DMS79 (cell line): ENCODE measurements at places on chromosomes 13 and 19.

- DNase-seq, result no peak
These were observed 125.4 kb upstream of the ZNF507 start for GRCh38 chr19:32219881-32220472.

DNA sequence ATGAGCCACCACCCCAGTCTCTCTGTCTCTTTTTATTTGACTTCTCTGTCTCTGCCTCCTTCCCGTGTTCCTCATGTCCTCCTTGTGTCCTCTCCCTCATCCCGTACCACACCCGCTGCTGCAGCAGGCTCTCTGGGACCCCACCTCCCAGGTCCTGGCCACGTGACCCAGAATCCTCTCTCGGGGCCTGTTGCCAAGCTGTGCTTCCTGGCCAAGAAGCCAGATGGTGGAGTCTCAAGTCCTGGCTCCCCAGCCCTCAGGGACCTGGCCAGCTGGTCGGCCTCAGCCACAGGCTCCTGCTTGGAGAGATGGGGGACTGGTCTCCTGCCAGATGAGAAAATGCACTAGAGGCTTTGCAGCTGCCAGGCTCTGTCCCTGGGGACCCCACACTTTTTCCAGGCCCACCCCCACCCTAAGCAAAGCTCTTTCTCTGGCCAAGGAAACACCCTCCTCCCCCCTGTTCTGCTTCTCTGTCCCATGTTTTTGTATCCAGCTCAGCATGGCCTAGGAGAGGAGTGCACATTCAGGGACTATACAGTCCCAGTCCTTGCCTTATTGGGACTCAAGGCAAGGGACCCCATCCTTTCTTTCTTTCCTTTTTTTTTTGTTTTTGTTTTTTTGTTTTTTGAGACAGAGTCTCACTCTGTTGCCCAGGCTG lies 34.3 kb upstream of the SHKBP1 start:
- peak; percentile 77 for DNase-seq

- no peak for DNase-seq
These were observed 11.1 kb upstream of the ENOX1 start for GRCh38 chr13:43797869-43798268.

DNA sequence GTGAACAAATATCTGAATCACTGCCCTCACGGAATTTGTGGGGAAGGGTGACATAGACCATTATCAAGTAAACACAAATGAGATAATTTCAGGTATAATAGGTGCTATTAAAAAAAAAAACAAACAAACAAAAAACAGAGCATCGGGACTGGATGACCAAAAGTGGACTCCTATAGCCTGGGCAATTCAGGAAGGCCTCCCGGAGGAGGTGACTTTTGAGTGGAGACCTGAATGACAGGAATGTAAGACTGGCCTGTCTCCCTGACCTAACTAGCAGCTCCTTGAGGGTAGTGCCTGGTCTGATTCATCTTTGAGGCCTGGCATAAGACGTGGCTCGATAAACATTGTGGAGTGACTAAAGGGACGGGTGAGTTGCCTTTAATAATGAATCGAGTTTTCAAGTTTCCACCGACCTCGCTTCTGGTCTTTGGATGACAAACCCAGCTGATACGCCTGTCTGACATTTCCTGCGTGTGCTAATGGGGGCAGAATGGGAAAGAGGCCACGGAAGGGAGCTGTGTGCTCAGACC lies 6.8 kb downstream of the KLK10 start:
- no peak for DNase-seq

DNA sequence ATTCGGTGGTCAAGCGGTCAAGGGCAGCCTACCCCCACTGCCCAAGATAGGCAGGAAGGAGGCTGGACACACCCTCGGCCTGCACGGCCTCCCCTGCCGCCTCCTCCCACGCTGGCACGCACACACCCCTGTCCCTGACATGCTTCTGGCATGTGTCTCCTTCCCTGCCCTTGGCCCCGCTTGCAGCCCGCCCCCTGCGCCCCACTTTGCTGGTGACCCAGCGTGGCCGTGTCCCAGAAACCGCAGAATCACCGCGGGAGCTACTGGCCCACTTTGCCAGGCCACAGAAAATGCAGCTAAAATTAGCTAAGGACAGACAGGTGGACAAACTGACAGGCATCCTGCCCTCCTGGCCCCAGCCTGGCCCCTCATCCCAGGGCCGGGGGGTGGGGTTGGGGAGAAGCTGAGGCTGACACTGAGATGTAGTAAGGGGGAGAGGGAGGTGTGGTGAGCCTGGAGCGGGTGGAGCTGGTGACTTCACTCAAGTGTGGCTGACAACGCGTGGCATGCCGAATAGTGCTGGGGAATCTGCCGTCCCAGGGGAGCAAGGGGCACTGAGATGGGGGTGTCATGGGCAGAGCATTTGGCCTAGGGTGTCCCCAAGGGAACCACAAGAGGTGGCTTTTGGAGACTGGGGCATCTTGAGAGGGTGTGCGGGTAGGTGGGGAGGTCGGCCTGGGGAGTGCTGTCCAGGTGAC lies 2.4 kb downstream of the SHANK1 start:
- DNase-seq, result no peak

DNA sequence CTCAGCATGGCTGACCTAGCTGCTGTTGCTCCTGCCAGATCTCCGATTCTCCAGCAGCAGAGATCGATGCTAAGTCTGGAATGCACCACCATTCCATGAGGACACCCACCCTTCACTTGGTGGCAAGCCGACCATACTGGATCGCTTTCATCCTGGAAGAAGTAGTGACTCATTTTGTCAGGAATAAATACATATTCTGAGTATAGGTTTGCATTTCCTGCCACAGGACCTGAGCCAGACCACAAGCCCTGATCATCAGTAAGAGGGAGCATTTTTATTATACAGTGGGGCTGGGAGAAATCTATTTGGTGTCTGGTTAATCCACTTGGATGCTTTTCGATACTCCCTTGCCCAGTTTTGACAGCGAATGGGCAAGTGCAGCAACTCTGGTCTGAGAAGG lies 10.9 kb upstream of the KCTD15 start:
- no peak for DNase-seq

GRCh38 chr13:68358294-68358705 lies 1128.2 kb upstream of the PCDH9 start:
- no peak for DNase-seq

DNA sequence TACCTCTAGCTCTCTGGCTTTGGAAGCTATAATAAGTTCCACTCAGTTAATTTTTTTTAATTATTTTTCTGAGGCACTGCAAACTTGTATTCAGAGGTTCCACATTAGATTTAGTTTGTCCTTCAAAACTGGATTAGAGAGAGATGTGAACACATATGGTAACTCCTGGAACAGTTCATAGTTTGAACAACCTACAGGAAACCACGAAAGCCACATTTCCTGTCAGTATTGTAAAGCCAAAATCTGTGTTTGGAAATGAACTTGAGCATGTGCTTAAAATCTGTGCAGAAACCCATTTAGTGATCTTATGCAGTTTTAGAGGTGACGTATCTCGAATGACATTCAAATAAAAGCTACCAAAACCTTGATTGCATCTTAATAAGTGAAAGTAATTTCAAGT lies 1952.0 kb downstream of the OLFM4 start:
- DNase-seq, result no peak

- DNase-seq, result no peak
These were observed 1.3 kb downstream of the B3GNT3 start for GRCh38 chr19:17796013-17796837.

GRCh38 chr13:73940098-73940497 lies 194.1 kb downstream of the KLF12 start:
- DNase-seq, result peak; percentile 84

- no peak for DNase-seq
These were observed 460.0 kb downstream of the RFC3 start for GRCh38 chr13:34277936-34278335.

DNA sequence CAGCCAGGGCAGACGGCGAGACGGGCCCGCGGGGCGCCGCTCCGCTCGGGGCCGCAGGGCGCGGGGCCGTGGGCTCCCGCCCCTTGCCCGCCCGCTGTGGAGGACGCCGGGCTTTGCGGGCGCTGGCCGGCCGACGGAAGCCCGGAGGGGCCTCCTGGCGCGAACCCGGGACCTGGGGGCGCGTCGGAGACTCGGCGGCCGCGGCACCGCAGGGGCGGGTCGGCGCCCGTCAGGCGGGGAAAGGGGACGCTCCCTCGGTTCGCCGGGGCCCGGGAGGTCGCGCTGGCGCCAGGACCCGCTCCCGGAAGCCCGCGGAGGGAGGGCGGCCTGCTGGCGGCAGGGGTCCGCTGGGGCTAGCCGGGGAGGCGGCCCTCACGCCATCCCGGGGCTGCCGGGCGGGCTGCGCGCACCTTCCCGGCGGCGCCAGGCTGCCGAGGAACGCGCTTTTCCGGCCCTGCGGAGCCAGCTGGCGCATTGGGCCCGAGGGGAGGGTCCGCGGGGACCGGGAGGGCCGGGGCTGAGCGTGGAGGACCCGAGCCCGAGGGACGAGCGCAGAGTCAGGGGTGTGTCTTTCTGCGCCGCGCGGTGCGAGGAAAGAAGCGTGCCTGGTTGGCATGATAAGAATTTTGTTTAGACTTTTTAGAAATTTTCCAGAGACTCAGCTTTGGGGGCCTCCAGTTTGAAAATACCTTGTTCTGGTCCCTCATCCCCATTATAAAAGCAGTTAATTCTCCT lies 511 bp downstream of the GARRE1 start:
- no peak for DNase-seq

GRCh38 chr13:50845211-50845610 lies 1.7 kb upstream of the DLEU7 start:
- DNase-seq, result no peak

DNA sequence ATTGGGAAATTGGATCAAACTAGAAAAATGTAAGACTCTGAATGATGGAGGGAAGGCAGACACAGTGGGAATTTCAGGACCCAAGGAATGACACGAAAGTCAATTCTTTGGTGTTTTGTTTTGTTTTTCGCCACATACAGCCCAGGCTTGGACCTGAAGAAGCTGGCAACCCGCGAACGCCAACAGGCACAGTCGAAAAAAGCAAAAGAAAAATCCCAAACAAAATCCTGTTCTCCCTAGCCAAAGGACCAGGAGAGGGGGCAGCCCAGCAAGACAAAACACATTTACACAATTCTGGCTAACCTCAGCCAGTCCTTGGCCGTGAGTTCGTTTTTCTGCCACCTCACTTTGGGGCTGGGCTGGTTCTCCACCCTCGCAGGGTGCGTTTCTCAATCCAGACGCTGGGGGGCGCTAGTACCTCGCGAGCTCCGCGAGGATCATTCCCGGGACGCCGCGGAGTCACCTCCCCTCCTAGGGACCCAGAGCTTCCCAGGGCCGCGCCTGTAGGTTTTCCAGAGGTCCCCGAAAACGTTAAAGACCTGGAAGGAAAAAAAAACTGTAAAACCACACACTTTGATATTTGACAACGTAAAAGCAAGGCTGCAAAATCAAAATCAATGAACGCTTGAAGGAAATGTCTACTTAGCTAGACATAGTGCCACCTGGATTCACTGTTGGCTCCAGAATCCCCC lies 34.9 kb upstream of the TPM4 start:
- peak; percentile 6 for DNase-seq

GRCh38 chr19:1363599-1363998 lies 20.1 kb upstream of the NDUFS7 start:
- no peak for DNase-seq

GRCh38 chr13:78604782-78605611 lies 1.6 kb upstream of the POU4F1 start:
- no peak for DNase-seq

DNA sequence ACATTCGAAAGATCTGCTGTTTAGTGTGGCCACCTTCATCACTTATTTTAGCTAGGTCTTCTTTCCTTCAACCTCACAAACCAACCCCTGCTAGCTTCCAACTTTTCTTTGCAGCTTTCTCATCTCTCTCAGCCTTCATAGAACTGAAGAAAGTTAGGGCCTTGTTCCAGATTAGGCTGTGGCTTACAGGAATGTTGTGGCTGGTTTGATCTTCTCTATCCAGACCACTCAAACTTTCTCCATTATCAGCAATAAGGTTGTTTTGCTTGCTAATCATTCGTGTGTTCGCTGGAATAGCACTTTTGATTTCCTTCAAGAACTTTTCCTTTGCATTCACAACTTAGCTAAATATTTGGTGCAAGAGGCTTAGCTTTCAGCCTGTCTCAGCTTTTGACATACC lies 44.7 kb downstream of the CARS2 start:
- no peak for DNase-seq

DNA sequence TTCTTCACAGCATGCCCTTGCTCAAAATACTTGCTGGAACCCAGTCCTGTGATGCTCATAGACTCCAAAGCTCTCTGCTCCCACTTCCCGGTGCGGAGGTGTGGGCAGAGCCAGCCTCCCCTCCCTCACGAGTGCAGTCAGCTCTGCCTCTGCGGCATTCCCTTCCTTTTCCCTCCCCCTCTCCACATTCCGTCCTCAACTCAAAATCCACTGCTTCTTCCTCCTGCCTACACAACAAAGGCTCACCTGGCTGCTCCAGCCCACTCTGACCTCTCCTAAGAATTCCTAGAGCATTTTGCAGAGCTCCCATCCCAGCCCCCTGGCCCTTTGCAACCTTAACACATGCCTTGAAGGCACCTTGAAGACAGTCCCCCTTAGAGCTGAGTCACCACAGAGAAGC lies 527.9 kb downstream of the MYO16 start:
- DNase-seq, result no peak

- no peak for DNase-seq
These were observed 2.8 kb upstream of the LMO7 start for GRCh38 chr13:75633285-75633684.

- DNase-seq, result no peak
These were observed 176.4 kb downstream of the KCTD12 start for GRCh38 chr13:76709851-76710250.

- DNase-seq, result peak; percentile 7
These were observed 6.0 kb upstream of the WDR88 start for GRCh38 chr19:33125929-33126388.

- no peak for DNase-seq
These were observed 724.9 kb upstream of the MIR17HG start for GRCh38 chr13:90622541-90622940.

GRCh38 chr13:42875475-42876269 lies 94.3 kb downstream of the FAM216B start:
- DNase-seq, result no peak

DNA sequence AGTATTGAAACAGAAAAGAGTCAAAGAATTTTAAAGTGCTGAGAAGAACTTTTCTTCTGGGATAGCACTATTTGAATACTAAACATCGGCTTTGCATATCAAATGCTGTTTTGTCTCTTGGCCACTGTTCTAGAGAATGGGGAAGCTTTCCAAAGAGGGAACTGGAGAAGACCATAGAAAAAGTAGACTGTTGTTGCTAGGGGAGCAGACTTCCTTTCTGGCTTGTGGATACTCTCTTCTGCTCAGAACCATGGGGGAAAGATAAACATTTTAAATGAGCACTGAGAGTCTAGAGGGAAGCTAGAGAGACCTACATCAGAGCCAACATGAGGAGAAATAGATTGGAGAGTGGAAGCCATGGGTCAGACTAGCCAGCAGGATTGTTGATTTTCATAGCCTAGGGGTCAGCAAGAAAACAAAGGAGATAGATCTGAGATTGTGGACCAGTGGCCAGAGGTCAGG lies 315.7 kb downstream of the KCTD12 start:
- no peak for DNase-seq

GRCh38 chr13:113783200-113783881 lies 24.3 kb downstream of the TMEM255B start:
- no peak for DNase-seq

GRCh38 chr13:22090106-22090505 lies 419.2 kb downstream of the FGF9 start:
- DNase-seq, result no peak

GRCh38 chr19:29537601-29538000 lies 11.8 kb downstream of the VSTM2B start:
- no peak for DNase-seq

GRCh38 chr13:25001476-25002206 lies 94.3 kb upstream of the PABPC3 start:
- DNase-seq, result no peak
